ENCODE measurements at places on chromosomes 2 and 18. TPM values are rescaled to one million over a fixed set of nuclear protein-coding genes. Genes with fewer than 3 reads are reported as not detected.

- ATAC-seq: no peak
Measured at GRCh38 chr18:36311026-36311570, 13.6 kb downstream of the FHOD3 start.

DNA sequence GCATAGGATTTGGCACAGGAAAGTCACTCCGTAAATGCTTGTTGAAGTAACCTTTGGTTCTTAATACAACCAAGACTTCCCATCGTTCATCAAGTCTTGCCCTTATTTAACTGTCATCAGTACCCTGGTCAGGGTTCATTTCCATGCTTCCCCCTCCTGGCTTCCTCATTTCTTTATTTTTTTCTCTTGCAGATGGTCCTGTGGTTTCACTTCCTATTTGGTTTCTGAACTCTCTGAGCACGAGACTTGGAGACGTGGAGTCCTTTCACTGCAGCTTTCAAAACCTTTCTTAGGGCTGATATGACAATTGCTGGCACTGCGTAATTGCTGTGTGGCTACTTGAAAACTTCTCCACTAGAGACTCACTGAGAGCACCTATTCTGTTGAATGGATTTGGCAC is 59.9 kb upstream of the PID1 start:
- ATAC-seq: no peak

DNA sequence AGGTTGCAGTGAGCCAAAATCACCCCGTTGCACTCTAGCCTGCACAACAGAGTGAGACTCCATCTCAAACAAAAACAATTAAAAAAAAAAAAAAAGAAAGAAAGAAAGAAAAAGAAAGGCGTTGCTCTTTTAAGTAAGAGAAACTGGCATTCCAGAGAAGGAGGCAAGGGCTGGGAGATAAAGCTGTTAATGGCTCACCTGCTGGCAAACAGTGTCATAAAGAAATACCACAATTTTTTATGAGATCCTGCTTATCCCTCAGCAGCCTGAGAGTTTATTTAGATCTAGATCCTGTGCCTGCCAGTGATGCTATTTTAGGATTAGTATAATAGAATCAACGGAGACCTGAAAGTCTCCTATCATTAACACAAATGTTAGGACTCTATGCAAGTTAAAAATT is 16.3 kb downstream of the SLC19A3 start:
- ATAC-seq: no peak

- peak; percentile 44 for ATAC-seq
Measured at GRCh38 chr2:148259674-148260073, 238.8 kb downstream of the MBD5 start.

- ATAC-seq: no peak
Measured at GRCh38 chr2:111535404-111535803, 348.6 kb downstream of the ANAPC1 start.

DNA sequence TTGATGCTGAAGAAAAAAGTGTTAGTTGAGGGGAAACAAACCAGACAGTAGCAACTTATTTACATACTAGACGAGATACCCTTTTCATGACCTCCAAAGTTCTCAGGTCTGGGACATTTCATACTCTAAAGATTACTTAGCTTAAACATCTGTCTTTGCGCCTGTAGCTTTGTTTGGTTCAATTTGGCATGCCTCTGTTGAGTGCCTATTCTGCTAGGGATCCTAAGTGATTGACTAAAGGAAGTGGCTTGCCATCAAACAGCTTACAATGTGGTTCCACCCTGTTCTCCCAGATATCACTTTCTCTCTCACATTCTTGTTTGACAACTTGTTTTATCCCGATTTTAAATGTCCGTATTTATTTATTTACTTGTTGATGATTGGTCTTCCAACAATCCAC is 488.8 kb downstream of the PARD3B start:
- no peak for ATAC-seq

- ATAC-seq: peak; percentile 74
Measured at GRCh38 chr18:58194028-58194427, 150.0 kb downstream of the NEDD4L start.

DNA sequence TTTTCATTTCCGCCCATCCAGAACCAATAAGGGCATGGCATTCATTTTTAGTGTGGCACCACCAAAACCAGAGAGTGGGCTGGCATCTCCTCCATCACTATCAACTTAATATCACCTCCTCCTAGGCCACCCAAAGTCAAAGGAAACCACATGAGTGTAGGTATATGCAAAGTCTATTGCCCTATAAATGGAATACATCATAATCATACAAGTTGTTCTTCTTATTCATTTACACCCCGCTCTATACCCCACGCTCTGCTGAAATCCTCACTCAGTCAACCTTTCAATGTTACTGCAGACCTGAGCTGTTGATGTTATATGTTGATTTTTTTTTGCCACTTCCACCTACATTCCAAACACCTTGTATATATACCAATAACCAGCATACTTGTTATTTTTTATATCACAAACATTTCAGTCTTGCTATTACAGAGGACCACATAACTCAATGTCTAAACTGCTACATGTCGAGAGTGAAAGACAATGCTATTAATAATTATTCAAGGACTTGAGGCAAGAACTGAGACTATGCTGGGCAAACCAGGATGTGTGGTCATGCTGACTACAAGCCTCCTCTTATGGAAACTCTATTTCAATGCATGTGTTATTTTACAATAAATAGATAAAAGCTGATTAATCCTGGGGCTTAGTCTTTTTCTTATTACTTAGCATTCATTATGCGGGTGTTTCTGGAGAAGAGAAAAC is 466.5 kb upstream of the ID2 start:
- ATAC-seq: no peak

GRCh38 chr18:58117786-58118403 is 73.9 kb downstream of the NEDD4L start:
- ATAC-seq: peak; percentile 47

GRCh38 chr2:30569946-30570345 is 122.9 kb downstream of the LCLAT1 start:
- ATAC-seq: no peak

GRCh38 chr18:7678389-7678788 is 111.3 kb downstream of the PTPRM start:
- ATAC-seq: no peak

GRCh38 chr2:237198164-237198855 is 112.6 kb downstream of the COPS8 start:
- no peak for ATAC-seq

- peak; percentile 39 for ATAC-seq
Measured at GRCh38 chr2:5473635-5474034, 218.5 kb upstream of the SOX11 start.

DNA sequence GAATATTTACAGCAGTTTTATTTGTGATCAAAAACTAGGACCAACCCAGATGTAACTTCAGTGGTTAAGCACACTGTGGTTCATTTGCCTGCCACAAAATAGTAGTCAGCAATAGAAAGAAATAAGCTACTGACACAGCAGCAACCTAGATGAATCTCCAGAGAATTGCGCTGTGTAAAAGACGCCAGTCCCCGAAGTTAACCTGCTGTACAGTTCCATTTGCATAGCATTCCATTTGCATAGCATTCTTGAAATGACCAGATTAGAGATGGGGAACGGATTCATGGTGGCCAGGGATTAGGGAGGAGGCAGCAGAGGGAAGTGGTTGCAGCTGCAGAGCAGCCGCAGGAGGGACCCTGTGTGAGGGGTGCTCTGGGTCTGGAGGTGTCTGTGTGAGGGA is 39.3 kb upstream of the NFATC1 start:
- ATAC-seq: peak; percentile 50

GRCh38 chr2:84461310-84461709 is 2.2 kb upstream of the SUCLG1 start:
- no peak for ATAC-seq

- ATAC-seq: peak; percentile 78
Measured at GRCh38 chr2:32772638-32773447, 145.0 kb downstream of the TTC27 start.

DNA sequence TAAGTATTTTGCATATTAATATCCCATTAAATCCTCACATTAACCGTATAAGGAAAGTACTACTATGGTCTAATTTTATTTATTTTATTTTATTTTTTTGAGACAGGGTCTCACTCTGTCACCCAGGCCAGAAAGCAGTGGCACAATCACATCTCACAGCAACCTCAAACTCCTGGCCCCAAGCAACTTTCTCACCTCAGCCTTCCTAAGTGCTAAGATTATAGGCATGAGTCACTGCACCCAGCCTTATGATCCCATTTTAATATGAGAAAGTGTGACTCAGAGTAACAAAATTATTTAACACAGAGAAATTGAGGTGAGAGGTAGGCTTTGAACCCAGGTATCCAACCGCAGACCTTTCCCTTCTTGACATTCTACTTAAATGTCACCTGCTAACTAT is 330.0 kb upstream of the POU3F3 start:
- no peak for ATAC-seq

DNA sequence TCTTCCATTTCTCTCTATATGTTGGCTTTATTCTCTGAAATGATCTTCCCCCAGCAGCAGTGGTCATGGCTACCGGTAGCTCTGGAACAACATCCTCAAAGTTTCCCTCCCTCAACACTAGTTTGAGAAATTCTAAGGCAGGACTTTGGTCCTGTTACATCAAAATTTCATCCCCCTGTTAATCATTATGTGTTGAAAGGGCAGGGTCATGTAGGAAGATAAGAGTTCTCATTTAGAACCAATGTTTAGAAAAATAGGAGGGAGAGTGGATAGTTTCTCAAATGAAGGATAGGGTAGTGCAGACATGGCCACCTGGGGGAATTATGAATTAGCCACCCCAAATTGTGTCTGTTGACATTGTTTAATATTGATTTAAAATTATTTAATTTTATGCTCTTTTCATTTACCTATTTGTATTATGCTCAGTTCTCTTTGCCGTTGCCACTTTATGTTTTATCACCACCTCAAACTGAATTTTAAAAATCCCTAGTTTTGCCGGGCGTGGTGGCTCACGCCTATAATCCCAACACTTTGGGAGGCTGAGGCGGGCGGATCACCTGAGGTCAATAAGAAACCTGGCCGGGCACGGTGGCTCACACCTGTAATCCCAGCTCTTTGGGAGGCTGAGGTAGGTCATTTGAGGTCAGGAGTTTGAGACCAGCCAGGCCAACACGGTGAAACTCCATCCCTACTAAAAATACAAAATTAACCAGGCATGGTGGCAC is 22.3 kb downstream of the EML4 start:
- no peak for ATAC-seq

DNA sequence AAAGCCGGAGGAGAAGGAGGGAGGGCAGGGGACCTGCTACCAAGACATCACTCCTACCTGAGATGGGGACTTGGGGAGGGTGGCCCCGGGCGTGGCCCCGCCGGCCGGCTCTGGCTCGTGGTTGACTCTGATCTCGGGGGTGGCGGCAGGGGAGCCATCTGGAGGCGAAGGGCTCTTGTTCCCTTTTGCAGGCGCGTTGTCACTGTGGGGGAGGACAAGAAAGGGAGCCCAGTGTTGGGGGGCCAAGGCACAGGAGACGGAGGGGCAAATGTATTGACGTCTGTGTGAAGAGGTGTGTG is 48.1 kb downstream of the BIN1 start:
- no peak for ATAC-seq

DNA sequence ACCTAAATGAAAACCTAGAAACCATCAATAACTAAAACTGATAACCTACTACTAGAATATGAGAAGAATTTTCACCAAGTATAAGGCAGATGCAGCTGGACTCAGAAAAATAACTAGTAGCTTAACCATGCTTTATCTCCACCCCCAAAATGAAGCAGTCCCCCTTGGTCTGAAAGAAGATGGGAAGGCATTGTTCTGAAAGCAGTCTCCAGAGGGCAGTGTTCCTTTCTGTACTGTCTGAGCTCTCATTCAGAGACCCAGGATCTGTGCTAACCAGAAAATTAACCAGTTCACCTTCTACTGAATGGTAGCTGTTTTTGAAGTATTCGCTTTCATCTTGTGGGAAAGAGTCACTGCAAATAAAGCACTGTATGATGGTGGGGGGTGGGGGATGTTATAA is 273.0 kb downstream of the PDE11A start:
- ATAC-seq: peak; percentile 85

- ATAC-seq: no peak
Measured at GRCh38 chr2:163375472-163375871, 360.3 kb downstream of the FIGN start.

- no peak for ATAC-seq
Measured at GRCh38 chr2:108942231-108942825, 46.7 kb downstream of the EDAR start.

GRCh38 chr2:237147317-237147716 is 61.6 kb downstream of the COPS8 start:
- ATAC-seq: no peak

DNA sequence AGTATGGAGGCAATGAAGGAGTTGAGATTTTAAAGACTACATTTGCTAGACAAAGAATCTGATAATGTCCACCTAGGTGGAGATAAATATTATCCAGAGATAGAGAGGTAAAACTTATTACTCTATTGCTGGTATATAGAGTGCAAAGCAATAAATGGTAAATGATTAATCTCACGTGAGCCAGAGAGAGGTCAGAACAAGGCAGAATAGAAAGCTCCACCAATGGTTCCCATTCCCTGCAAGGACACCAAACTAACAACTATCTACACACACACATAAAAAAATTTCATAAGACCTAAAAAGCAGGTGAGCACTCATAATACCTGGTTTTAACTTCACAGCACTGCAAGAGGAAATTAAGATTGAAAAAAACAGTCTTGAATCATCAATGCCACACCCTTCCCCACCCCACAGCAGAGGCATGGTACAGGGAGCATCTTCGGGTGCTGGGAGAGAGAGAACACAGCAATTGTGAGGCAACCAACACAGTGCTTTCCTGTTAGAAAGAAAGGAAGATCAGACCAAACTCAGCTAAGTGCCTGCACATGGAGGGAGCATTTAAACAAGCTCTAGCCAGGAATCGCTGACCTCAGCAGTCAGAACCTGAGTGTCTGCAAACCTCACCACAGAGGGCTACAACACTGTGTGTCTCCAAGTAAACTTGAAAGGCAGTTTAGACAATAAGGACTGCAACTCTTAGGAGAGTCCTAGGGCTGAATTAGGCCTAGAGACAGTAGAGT is 1432.6 kb upstream of the TMEFF2 start:
- ATAC-seq: no peak

Gene RSAD2
- total RNA-seq: 0.94 TPM

Gene TRAPPC8
- total RNA-seq: 20.5 TPM

Gene WDCP
- total RNA-seq: 12.3 TPM

Gene CRYBA2
- not detected for total RNA-seq

Gene HOXD8
- total RNA-seq: 21.0 TPM

Gene SRD5A2
- total RNA-seq: 0.08 TPM

Gene APOB
- 0.11 TPM for total RNA-seq

Gene ABCG8
- total RNA-seq: 0.58 TPM
